ENCODE measurements at places on chromosomes 4 and X.

DNA sequence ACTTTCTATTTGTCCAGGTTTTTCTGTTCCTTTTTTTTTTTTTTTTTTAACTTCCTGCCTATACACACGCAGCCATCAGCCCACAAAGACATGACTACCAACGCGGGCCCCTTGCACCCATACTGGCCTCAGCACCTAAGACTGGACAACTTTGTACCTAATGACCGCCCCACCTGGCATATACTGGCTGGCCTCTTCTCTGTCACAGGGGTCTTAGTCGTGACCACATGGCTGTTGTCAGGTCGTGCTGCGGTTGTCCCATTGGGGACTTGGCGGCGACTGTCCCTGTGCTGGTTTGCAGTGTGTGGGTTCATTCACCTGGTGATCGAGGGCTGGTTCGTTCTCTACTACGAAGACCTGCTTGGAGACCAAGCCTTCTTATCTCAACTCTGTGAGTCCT lies 2.1 kb downstream of the EBP start:
- no peak for DNase-seq

GRCh38 chr4:1167244-1167949 lies 5.0 kb downstream of the SPON2 start:
- peak; percentile 76 for DNase-seq

DNA sequence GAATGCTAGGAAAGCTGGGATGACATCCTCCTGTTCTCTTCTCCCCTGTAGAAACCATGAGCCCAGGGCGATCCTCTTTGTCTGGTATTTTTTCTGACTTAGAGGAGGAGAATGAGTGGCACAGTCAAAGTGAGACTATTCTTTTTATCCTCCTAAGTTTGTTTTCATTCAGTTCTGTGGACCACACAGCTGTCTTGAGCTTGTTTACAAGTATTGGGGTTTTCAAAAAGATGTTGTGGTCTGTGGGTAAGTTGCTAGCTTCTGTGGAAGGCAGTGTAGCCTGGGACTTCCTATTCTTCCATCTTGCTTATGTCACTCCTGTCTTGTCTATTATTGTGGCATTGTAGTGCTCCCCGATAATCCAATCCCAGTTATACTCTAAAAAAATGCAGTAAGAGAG lies 223.0 kb downstream of the PAPSS1 start:
- no peak for DNase-seq

GRCh38 chr4:57187246-57187645 lies 77.1 kb upstream of the IGFBP7 start:
- DNase-seq: no peak

GRCh38 chr4:150743564-150744342 lies 161.8 kb downstream of the MAB21L2 start:
- no peak for DNase-seq

DNA sequence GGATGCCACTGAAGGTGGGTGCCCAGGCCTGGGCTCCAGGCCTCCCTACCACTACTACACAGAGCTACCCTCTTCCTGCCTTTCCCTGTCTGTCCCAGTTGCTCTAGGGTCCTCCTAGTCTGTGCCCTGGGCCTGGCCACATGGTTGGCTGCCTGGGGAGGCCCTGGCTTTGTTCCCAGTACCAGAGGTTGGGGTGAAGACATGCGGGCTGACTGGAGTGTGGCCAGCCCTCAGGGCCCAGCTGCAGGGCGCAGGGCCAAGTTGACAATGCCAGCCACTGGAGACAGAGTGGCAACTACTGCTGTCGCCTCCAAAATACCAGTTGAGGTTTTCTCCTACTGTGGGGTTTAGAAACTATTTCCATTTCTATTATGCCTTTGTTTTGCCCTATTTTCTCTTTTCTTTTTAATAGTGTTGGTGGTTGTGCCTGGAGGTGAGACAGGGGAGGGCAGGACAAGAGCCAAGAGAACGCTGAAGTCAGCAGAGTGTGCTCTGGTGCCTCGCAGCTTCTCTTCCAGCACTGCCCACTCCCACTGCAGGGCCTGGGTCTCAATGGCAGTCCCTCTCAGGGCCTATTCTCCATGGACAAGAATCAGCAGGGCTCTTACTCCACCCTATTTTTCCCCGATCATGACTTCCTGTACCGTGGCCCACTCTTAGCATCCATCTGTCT lies 32.2 kb upstream of the XPNPEP2 start:
- DNase-seq: no peak

GRCh38 chr4:56655627-56656345 lies 25.3 kb downstream of the HOPX start:
- DNase-seq: peak; percentile 32
